Renal cortex interstitium (tissue), 15 donors: ENCODE measurements at places on chromosomes 3 and 15.

DNA sequence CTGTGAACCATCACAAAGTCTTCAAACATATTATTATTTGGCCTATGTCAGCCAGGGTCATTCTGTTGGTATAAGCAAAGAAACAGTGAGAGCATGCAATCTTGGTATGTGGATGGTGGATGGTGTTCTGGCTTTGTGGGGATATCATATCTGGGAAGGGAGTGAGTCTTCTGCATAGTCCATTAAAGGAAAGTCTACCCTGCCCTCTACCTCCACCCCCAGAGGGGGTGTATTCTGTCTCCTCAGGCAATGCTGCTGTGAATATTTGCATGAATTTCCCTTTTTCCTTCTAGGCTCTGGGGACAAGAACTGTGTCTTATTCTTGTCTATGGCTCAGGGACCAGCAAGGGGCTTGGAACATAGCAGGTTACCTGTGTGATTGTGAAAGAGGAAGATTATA lies 495.8 kb downstream of the PDCD6IP start:
- no peak for DNase-seq

DNA sequence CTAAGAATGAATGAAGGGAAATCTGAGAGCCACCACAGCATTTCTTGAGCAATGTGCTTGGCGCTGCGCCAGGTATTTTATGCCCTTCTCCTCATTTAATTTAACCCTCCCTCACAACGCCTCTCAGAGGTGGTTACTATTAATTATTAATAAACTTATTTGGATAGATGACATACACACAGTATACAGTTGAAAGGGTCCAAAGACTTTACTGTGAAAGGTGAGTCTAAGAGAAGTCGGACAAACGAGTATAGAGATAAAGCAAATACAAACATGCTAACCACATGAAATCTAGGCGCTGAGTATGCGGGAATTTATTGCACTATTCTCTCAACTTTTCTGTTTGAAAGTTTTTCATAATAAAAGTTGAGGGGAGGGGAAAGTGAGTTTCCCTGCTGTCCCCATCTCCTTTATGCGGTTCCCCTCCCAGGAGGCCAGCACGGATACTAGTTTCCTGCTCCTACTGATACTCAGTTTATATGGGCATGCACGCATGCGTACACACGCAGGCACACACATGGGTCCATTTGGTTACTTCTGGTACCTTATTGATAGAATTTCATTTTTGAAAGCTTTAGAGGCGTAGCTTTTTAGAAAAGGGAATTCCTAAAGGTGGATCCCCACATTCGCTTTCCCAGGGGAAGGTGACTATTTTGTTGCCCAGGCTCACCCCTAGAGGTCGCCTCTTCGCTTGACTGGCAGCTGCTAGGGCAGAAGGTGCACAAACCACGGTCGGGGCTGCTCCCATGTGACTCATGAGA lies 28.5 kb upstream of the KCTD6 start:
- peak; percentile 32 for DNase-seq

DNA sequence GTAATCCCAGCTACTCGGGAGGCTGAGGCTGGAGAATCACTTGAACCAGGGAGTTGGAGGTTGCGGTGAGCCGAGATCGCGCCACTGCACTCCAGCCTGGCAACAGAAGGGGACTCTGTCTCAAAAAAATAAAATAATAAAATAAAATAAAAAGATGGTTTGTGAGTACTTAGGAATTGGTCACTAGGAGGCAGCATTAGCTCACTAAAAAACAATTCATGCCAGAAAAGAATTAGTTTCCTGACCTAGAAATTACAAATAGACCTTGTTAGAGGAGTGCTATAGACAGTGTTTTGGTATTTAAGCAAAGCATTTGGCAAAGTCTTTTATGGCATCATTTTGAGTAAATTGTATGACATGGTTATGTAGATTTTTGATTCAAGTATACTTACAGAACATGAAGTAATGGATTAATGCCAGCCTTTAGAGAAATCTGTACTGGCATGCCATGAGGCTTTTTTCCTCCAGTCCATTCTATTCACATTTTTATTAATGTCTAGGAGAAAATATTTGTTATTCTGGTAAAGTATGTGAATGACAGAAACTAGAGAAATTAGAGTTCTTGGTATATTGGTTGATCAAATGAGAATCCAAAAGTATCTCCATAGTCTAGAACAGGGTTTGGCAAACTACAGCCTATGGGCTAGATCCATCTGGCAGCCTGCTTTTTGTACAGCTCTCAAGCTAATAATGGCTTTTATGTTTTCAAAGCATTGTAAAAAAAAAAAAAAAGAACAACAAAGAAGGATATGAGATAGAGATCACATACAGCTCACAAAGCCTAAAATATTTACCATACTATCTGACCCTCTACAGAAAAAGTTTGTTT lies 81.6 kb downstream of the LRRC49 start:
- no peak for DNase-seq

- DNase-seq: no peak
Measured at GRCh38 chr3:23019596-23020300, 183.4 kb upstream of the UBE2E2 start.

DNA sequence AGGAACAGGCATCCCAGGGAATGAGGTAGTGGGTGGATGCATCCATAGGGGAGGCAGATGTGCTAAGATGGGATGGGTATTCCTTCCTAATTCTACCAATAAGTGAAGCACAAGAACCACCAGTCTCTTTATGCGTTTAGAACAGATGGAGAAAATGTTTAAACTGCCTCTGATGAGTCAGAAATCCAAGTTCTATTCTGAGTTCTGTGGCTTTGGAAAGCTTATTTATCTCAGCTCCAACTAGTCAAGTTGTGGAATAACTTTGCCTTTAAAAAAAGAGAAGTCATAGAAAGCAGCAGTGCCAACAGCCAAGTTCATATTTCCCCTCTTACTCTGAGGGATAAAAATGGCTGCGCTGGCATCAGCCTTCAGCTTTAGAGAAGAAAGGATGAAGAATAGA lies 761.7 kb downstream of the IGSF11 start:
- no peak for DNase-seq

DNA sequence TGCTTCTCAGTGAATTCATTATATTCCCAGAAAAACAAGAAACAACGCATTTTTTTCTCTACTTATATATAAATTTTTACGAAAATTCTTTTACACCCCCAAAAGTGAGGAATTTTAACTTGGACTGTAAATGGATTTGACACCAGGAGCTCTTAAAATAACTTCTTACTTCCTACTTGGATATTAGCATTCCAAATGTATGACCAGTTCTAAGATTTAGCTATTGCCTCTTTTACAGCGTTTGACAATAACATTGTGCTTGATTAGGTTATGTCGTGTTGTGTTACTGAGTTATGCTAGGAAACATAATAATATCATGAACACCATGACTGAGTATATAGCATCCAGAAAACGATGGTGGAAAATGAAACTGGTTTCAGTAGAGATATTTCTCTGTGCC lies 177.0 kb downstream of the CNTN6 start:
- no peak for DNase-seq

DNA sequence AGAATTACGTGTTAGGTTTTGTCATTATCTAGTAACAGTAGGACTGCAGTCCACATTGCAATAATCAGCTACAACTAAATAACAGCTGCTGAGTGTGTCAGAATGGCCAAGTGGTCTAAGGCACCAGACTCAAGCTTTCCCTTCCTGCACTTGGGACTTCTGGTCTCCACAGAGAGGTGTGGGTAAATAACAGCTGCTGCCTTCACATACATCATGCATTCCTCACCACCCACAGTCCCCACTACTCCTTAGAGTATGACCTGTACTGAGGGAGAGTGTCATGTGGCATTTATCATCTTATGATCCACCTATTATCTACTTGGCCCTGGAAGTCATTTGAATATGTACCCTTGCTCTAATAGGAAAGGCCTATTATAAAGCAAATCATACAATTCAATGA lies 22.2 kb upstream of the ZMAT3 start:
- DNase-seq: no peak

DNA sequence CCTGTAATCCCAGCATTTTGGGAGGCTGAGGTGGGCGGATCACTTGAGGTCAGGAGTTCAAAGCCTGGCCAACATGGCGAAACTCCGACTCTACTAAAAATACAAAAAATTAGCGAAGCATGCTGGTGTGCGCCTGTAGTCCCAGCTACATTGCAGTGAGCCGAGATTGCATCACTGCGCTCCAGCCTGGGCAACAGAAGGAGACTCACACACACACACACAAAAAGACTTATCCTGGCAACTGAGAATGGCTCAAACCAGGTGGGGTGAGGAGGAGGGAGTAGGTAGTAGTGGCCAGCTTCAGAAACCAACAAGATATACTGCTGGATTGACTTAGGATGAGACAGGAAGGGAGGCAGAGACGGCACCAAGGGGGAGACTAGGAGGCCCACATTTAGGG lies 53.4 kb upstream of the APEH start:
- no peak for DNase-seq

DNA sequence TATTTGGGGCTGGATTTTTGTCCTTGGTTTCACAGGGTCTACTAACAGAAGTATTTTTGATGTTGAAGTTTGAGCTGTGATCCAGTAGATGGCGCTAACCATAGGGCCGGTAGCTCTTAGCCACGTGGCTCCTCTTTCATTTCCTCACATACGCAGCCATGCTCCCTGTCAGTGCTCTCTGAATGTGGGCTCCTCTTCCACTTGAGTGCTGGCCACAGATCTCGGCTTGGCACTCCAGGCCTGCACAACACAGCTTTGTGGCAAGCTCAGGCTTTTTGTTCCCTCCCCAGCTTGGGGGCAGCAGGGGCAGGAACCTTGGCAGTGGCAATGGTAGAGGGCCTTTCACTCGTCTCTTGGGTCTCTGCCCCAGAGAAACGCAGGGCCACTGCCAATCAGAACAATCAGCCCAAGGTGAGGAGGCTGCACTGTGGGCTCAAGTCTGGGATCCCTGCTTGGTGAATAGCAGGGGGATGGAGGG lies 18.6 kb upstream of the DNAAF4 start:
- DNase-seq: no peak

GRCh38 chr15:90530250-90531051 lies 728 bp downstream of the CRTC3 start:
- peak; percentile 70 for DNase-seq

- DNase-seq: no peak
Measured at GRCh38 chr3:21433751-21434150, 317.3 kb downstream of the ZNF385D start.

DNA sequence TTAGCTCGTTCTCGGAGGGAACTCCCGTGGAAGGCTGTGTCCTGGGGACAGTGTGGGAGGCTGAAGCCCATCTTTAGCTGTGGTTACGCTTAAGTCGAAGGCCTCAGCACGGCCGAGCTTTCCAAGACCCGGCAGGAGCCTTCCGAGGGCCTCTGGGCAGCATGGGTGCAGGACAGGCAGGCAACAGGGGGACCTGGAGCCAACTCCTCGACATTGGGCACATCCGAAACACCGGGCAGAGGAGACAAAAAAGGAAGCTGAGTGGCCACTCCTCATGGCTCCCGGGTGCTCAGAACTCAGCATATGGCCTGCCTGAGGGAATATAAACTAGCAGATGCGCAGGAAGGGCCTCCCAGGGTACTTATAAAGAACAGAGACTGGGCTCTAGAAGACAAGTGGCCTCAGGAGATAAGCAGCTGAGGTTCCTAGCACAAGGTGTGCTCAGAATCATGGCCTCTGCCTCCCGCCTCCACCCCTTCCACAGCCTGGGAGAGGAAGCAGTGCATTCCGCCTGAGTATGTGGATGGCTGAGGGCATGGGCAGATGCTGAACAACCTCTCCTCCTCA lies 34.1 kb downstream of the ABTB1 start:
- no peak for DNase-seq

DNA sequence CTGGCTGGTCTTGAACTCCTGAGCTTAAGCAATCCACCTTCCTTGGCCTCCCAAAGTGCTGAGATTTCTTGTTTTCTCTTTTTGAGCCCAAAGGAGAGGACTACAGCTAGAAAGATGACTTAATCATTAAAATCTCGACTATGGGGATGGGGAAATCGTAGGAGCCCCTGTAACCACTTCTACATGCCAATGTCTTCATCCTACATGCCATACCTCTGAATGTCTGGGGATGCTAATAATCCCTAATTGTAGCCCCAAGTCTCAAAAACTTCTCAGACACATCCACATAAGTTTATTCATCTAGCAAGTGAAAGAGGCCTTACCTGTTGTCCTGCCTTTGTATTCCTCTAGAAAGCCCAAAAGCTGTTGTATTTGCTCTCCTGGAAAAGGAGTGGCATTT lies 3.7 kb upstream of the RHOV start:
- no peak for DNase-seq

DNA sequence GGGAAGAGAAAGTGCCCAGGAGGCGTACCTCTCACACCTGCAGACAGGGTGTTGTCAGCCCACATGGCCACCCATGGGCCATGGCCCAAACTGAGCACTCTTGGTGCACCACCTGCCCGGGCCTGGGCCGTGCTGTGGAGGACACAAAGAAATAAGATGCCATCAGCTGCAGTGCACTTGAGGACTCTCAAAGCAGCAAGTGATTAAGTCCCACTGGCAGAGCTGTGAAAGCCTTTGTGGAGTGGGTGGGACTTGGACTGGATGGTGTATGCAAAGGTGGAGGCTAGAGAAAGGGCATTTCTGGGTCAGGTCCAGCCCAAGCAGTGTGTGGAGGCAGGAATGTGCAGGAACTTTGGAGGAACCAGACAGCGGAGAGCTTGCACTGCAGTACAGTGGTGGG lies 122.3 kb downstream of the MEGF11 start:
- DNase-seq: no peak

- no peak for DNase-seq
Measured at GRCh38 chr15:65752151-65752700, 39.9 kb downstream of the DENND4A start.

DNA sequence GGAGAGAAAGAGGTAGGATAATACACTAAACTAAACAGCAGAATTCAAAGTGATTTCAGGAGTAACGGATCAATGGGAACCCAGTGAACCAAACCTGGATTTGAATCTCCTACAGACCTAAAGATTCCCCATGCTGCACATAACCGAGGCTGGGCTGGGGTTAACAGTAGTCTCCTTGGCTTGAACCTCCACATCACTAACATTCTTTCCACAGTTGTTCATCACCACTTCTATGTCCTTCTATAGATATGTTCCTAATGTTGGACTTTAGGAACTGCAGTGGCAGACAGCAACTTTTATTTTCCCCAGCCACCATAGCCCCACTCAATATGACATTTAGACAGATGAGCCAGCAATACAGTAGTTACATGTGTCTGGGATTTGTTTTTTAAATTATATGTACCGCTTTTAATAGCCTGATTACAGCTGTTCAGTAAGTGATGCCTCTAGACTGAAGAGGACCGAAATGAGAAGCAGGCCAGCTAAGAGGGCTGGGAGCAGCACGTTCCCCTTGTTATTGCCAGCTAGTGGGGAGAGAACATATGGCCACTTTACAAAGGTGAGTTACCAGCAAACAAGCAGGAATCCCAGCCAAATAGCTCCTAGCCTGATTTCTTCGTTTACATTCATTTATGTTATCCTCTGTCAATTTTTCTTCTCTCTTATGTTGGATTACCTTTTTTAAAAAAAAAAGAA lies 472.6 kb upstream of the CDIN1 start:
- no peak for DNase-seq

DNA sequence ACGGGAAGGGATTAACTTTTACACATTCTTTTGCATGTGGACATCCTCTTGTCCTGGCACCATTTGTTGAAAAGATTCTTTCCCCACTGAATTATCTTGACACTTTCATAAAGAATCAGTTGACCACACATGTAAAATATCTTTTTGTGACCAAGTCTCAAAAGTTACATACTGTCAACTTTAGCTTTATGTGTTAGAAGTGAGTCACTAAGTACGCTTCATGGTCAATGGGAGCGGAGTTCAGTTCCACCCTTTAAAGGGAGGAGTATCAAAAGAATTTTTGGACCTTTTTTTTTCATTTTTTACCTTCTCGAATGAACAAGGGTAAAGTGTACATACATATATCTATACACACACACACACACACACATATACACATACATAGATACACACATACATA lies 35.4 kb downstream of the MAPK6 start:
- DNase-seq: no peak

GRCh38 chr3:126908752-126909275 lies 74.1 kb upstream of the PLXNA1 start:
- DNase-seq: no peak
